ENCODE measurements at places on chromosomes 4 and X. TPM values are rescaled to one million over a fixed set of nuclear protein-coding genes. Genes with fewer than 3 reads are reported as not detected.

RAB40A gene
- polyA plus RNA-seq: not detected

FSTL5 gene
- not detected for polyA plus RNA-seq

SH3RF1 gene
- polyA plus RNA-seq: not detected

LRP2BP gene
- polyA plus RNA-seq: 0.20 TPM

INTU gene
- not detected for polyA plus RNA-seq

DNA sequence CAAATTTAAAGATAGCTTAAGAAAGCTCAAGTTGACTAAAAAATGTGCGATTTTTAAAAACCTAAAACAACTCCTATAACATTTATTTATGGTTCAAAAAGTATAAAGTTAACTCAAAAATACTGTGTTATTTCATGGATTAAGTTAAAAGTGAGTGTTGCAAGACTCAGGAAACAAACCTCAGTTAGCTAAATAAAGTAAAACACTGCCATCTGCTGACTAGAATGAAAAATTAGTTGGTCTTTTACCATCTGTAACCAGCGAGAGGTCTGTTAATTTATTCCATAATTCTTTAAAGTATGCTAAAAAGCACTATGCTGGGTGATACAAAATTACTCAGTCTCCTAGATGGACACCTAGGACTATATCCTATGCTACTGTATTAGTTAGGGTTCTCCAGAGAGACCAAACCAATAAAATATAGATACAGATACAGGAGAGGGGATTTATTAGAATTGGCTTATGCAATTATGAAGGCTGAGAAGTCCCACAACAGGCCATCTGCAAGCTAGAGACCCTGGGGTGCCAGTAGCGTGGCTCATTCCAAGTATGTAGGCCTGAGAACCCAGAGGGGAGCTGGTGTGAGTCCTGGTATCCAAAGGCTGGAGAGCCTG lies 4.9 kb upstream of the WDFY3 start:
- DNase-seq: no peak

GRCh38 chrX:154353172-154353843 lies 21.1 kb downstream of the FLNA start:
- DNase-seq: no peak

DNA sequence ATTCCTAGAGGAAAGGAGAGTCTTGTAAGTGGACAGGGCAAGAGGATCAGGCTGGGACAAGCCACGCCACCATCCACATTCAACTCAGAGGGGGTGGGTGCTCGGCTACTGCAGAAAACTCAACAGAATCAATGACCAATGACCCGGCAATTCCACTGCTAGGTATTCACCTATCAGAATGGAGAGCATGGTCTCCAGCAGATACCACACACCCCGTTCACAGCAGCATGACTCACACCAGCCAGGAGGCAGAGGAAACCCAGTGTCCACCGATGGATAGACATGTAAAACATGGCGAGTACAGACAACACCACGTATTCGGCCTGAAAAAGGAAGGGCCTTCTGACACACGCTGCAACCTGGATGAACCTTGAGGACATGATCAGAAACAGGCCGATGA lies 175.9 kb downstream of the AFAP1 start:
- DNase-seq: no peak

GRCh38 chr4:122434285-122434684 lies 22.2 kb downstream of the IL2 start:
- DNase-seq: peak; percentile 46

DNA sequence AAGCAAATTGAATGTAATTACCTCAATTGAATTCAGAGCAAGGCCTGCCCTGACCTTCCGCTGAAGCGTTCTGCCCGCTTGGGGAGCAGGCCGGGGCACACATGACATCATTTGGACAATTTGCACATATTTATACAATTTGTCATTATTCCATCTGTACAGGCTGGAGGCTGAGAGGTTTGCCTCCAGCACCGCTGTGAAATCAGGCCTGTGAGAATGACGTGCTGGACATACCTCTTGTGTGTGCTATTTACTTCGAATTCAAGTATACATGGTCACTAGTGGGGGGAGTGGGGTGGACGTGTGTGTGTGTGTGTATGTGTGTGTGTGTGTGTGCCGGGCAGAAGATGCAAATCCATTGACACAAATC lies 285.6 kb downstream of the SHOX start:
- no peak for DNase-seq

DNA sequence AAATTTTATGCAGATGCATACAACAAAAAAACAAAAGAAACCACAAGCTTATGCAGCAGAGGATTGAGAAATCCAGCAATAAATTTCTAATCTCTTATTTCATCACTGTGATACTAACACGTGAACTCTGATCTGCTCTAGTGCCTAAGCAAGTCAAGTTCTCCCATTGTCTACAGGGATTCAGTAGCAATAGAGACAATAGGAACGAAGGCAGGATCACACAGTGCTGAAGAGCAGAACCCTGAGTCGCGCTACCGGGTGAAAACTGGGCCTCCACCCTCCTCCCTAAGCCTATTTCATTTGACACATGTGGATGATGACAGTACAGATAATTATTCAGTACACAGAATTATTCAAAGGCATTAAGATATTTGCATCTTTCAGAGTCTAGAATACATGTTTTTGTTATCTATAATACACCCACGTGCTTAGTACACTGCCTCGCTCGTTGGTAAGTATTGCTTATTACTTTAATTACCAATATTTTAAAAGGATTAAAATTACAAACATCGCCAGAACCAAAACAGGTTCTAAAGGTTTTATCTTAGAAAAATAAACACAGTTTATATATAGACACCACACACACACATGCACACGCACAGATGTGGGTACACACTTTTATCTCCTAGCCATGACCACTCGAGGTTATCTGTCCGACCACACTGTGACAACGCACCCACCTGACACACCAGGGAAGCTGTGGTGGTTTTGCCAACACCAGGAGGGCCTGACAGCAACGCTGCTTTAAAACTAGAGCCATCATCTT lies 60.1 kb downstream of the RFC1 start:
- no peak for DNase-seq

GRCh38 chr4:112585977-112586736 lies 50.6 kb downstream of the ZGRF1 start:
- DNase-seq: no peak

DNA sequence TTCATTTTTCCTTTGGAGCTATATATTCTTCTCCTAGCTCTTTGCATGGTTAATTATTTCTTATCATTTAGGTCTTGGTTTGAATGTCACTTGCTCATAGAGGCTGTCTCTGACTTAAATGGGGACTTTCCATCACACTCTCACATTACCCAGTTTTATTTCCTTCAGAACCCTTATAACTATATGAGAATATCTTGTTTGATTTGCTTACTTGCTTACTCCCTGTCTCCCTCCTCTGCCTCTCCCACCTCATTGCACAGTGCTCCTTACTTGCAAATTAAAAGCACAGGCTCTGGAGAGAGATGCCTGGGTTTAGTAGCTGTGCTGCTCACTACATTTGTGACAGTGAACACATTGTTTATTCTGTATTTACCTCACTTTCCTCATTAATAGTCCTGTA lies 174.6 kb downstream of the SOWAHB start:
- no peak for DNase-seq

GRCh38 chrX:14509325-14510057 lies 19.8 kb upstream of the GLRA2 start:
- DNase-seq: no peak

DNA sequence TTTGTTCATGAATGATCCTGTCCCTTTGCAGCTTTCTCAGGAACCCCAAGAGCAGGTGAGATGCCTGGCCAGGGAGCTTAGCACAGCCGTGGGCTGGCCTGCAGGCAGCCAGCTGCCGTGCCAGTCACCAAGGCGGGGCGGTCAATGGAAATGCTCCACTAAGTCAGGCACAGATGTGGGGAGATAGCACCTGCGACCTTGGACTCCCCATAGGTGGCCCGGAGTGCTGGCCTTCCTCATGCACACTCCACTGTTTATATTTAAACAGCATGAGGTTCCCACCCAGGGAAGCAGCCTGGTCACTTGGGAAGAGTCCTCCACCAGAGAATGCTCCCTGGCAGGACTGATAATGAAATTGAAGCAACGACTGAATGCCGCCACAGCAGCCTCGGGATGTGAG lies 14.2 kb upstream of the ADRA2C start:
- no peak for DNase-seq

GRCh38 chr4:137267024-137267423 lies 265.3 kb downstream of the PCDH18 start:
- DNase-seq: no peak

- no peak for DNase-seq
Observed at GRCh38 chr4:5717449-5718158, 6.6 kb downstream of the EVC start.

GRCh38 chrX:81729269-81729777 lies 527.4 kb downstream of the SH3BGRL start:
- DNase-seq: no peak

- DNase-seq: no peak
Observed at GRCh38 chr4:74314944-74315343, 6.7 kb downstream of the EPGN start.

DNA sequence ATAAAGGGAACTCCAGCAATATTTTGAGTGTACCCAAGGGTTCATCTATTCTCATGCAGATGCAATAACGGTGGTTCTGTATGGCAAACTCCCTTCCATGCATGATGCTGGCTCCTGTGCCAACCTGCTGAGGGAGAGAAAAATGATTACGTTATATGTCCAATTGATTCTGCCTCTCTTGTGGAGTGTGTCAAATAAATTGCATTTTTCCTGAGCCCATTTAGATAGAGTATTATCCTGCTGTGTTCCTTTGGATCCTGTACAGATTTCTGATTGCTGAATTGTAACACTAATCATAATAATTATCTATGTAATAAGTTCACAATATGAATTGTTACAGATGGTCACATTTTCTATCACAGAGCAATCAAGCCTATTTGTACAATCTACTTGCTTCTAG lies 821.7 kb downstream of the C4orf33 start:
- no peak for DNase-seq

DNA sequence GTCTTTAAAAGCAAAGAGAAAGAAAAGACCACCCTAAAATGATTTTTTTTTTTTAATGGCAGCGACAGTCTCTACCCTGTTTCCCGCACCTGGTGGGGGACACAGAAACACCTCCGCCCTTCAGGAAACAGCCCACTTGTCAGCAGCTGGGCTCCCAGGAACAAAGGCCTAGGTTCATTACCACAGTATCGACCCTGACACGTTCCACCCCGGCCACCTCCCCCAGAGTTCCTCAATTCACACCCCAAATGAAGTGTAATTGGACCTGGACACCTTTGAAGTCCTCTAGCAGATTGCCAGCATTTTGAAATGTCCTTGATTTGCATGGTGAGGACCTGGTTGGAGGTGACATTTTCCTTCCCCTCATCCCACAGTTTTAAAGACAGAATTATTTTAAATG lies 175.0 kb upstream of the BCOR start:
- no peak for DNase-seq

DNA sequence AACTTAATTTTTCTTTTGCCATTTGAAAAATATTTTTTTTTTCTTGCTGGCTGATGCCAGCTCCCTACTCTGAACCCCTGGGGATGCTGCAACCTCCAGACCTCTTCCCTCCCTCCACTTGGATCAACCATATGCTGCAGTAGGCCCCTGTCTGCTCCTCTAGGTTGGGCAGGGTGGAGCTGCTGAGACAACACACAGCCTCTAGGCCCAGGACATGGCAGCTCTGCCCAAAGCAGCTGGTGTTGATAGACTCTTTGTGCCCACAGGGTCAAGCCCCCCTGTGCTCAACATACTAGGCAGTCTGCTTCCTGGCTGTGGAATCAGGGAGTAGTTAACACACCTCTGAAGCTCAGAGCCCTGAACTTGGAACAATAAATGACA lies 19.9 kb upstream of the CLNK start:
- DNase-seq: no peak

DNA sequence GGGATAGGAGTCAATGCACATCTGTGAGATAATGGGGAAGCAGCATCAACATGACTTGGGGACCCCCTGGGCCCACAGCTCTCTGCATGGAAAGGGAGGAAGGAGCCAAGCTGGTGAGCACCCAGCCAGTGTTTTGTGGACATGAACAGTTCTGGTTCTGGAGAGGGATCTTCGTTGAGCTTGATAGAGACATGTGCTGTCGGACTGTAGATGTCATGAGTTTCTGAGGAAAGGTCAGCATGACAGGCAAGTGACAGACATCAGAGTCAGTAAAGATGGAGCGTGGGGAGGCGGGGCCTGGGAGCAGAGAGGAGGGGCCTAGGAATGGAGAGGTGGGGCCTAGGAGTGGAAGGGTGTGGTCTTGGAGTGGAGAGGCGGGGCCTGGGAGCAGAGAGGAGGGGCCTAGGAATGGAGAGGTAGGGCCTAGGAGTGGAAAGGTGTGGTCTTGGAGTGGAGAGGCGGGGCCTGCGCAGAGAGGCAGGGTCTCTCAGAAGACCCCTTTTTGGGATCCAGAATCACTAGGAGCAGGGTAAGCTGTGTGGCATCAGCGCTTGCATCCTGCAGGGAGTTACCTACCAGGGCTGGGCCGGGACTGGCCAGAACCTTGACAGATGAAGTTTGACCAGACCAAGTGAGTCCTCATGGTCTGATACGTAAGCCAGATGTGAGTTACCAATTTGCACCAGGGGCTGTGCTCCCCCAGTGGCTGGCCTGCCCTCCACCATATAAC lies 33.7 kb downstream of the PIGG start:
- no peak for DNase-seq

DNA sequence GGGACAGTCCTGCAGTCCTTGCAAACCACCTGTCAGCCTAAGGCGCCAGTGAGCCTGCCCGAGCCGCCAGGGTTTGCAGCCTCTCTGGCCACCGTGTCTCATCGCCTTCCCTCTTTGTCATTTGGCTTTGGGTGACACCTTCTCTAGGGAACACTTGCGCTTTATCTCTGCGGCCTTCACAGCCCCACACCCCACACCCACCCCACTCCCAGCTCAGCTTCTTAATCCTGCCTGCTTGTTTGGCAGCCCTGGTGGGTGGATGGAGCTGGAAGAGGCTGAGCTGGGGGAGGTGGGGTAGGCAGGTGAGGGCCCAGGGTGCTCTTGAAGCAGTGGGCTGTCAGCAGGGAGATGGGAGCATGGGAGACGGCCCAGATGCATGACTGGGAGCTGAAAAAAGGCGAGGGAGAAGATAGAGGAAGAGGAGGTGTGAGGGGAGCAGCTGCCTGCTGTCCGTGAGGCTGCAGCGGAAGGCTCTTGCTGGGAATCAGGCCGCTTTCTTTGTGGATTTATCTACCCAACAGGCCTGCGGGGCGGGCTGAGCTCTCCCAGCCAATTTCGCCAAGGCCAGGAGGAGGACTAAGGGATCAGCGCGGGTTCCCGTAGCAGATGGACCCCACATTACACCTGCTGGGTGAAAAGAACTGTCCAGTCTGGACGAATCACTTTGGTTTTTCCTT lies 97.5 kb upstream of the STOX2 start:
- no peak for DNase-seq

- DNase-seq: no peak
Observed at GRCh38 chr4:89140168-89140759, 28.9 kb downstream of the TIGD2 start.

- DNase-seq: no peak
Observed at GRCh38 chr4:163048447-163048846, 118.2 kb downstream of the NAF1 start.

GRCh38 chr4:174394915-174395314 lies 111.2 kb downstream of the CEP44 start:
- DNase-seq: no peak

DNA sequence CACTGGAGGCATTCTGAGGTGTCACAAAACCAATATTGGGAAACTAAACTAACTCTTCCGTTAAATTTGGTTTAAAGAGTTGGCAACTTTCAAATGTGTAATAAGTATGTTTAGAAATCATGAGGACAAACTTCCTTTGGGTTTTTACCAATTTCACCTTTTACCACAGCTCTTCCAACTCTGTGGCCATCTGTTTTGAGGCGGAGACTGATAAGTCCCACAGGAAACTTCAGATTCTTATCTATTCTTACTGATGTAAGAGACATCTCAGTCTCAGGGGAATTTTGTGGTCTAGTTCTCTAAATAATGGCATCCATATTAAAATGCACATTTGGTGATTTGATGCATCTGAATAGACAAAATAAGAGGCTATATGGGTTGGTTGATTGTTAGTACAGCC lies 229.2 kb upstream of the AFF2 start:
- no peak for DNase-seq
